ENCODE measurements at places on chromosomes 1 and 21.

- no peak for DNase-seq
Measured at GRCh38 chr1:69952676-69953075, 252.7 kb downstream of the LRRC40 start.

GRCh38 chr1:169514566-169515270 is 29.0 kb upstream of the SLC19A2 start:
- DNase-seq, result no peak

DNA sequence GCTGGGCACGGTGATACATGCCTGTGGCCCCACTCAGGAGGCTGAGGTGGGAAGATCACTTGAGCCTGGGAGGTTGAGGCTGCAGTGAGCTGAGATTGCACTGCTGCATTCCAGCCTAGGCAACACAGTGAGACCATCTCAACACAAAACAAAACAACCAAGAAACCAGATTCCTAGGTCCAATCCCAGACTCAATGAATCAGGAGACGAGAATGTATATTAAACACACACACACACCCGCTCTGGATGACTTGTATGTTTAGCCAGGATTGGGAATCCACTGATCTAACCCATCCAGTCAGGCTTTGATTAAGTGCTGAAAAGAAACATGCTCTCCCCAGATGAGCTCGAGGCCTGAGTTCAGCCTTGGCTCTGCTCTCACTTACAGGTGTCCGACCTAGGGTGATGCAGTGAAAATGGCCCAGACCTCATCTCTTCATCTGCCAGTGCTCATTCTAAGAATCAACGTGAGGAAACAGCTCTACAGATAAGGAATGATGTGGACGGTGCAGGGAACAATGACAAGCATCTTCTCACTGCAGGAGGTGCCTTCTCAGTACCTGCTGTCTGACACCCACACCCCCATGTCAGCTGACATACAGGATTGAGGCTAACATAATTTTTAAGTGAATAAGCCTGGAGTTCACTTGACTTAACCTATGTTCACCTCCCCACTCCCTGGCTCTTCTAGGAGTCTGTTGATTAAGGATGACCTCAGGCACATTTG is 15.3 kb upstream of the SRSF4 start:
- no peak for DNase-seq

- DNase-seq, result no peak
Measured at GRCh38 chr1:12552951-12553921, 64.8 kb downstream of the DHRS3 start.

DNA sequence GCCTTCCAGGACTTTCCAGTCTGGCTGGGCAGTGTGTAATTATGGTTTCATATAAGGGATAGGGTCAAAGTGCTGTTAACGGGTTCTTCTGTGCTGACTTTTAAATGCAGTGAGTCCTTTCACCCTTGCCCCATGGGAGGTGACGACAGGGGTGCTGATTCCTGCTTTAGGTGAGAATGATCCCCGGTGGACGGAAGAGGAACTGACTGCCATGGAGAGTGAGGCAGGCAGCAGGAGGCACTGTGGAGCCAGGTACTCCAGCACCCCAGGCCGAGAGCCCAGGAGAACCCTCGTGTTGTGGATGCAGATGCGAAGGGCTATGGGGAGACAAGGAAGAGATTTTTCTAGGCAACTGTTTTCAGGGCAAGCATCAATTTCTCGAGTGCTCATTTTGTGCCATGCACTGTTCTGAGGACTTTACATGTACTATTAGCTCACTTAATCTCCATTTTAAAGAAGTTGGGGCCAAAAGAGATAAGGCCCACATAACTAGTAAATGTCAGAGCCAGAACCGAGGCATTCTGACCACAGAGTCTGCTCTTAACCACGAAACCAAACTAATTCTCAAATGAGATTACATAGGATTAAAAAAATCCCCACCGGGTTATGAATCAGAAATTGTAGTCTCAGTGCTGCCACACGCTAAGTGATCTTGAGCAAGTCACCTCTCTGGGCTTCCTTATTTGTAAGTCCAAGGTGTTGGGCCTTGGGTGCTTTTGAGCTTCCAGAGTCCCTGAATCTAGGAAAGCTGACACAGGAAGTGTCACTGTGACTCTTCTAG is 28.2 kb downstream of the STPG1 start:
- no peak for DNase-seq

DNA sequence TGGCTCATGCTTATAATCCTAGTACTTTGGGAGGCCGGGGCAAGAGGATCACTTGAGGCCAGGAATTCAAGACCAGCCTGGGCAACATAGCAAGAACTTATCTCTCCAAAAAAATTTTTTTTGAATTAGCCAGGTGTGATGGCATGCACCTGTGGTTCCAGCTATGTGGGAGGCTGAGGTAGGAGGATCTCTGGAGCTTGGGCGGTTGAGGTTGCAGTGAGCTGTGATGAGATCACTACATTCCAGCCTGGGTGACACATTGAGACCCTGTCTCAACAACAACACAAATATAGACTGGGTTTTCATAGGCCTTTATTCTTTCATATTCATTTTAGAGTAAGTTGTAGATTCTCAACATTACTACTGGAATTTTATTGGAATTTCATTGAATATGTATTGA is 12.8 kb downstream of the MED18 start:
- DNase-seq, result no peak

GRCh38 chr1:71414179-71414578 is 333.3 kb upstream of the ZRANB2 start:
- DNase-seq, result no peak

DNA sequence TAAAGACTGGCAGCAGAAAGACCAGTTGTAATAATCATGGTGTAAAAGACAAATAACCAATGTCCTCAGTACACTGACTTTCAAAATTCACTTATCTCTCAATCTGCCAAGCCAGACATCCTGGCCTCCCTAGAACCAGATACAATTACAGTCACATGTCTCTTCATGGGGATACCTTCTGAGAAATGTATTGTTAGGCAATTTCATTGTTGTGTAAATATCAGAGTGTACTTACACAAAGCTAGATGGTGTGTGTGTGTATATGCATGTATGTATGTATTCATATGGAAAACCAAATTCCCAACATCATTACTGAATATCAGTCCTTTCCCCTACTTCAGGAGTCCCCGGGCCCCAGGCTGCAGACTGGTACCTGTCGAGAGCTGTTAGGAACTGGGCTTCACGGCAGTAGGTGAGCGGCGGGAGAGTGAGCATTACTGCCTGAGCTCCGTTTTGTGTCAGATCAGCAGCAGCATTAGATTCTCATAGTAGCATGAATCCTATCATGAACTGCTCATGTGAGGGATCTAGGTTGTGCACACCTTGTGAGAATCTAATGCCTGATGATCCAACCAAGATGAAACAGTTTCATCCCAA is 65.3 kb upstream of the ZNF326 start:
- DNase-seq, result no peak

DNA sequence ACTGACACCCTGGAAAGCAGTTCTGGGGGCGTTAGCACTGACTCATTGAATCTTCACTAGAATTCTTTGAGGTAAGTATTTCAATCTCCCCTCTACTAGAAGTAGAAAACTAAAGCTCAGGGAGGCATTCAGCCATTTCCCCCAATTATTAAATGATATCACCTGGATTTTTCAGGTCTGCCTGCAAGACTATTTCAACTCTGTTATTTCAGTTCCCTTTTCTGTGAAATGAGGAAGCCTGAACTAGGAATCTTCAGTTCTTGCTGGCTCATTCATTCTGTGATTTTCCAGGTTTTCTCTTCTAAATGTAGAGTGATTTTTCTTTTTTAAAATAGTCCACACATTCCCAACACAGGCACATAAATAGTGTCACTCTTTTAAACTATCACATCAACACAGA is 337.0 kb upstream of the NR5A2 start:
- DNase-seq, result no peak

DNA sequence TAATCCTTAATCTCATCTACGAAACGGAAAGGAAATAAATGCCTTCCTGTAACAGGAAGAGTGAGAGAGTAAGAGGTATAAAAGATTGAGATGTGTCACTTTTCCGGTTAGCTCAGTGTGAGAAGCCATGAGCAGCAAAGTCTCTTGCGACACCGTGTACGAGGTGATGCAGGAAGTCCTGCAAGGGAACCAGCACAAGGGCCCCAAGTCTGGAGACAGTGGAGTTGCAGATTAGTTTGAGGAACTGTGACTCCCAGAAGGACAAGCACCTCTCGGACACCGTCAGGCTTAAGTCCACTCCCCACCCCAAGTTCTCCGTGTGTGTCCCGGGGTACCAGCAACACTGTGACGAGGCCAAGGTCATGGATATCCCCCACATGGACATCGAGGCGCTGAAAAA is 592.3 kb upstream of the ADGRL2 start:
- DNase-seq, result no peak

DNA sequence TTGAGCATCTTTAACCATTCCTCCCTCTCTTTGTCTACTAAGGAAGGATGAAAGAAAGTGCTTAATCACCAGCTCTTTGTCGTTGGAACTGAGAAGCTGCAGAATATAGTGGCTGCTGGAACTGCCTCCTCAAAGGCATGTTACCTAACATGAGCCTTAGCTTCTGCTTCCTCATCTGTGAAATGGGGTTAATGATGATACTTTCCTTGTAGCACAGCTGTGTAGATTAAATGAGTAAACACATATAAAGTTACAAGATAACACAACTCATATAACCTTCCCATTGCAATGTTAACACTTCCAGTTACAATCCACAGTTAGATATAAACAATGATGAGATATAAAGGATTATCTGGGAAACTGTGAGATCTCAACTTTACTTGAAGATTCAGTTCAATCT is 48.4 kb upstream of the ZNF326 start:
- DNase-seq, result no peak

DNA sequence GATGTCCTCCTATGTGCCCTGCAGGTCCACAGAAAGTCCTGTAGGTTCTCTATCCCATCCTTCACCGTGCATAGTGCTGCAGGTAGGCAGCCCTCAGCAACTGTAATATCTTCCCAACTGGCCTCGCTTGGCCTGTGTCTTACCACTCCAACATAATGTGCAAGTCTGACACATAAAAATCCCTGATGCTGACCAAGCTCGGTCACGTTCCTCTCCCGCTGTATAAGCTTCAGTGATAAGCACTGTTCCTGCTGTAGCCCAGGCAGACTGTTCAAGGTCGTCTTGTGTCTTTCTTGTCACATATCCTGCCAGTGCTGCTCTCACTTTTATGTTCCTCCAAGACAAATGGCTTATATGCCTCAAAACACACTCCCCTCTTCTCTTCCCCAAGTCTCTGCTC is 19.4 kb upstream of the KCNE1 start:
- DNase-seq, result no peak

DNA sequence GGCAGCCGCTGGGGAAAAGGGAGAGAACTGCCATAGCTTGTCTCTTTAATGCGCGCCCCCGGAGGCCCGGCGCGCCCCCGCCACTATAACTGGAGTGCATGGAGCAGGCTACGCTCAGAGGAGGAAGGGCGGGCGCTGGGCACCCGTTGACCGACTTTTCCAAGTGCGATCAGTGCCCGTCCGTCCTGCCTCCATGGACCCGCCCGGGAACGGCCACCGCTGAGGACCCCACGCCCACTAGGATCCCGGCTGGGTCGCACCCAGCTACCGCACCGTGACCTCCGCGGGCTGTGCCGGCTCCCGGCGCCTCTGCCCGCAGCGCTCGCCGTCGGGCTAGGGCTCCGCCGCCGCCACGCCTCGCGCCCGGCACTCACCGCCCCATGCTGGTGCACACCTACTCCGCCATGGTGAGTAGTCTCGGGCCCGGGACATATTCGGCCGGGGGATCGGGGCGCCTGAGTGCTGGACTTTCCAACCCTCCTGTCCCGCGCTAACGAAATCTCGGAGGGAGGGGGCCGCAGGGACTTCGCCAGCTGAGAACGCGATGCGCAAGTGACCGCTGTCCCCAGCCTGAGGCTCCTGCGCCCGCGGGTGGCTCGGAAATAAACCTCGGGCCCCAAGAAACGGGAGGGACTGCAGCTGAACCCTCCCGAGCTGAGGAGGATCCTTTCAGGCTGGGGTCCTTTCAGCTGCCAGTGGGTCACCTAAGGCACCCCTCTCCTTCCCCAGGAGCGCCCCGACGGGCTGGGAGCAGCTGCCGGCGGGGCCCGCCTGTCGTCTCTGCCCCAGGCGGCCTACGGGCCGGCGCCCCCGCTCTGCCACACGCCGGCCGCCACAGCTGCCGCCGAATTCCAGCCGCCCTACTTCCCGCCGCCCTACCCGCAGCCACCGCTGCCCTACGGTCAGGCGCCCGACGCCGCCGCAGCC is at the start of gene TFAP2E:
TFAP2E (plus strand) TSS at position 117 of the 927 bp plus-strand sequence; CDS start at position 381, 264 bp downstream.
- DNase-seq, result no peak

GRCh38 chr21:14889080-14889810 is 175.6 kb downstream of the NRIP1 start:
- DNase-seq, result no peak

GRCh38 chr1:94907136-94907535 is 19.8 kb downstream of the CNN3 start:
- DNase-seq, result no peak

DNA sequence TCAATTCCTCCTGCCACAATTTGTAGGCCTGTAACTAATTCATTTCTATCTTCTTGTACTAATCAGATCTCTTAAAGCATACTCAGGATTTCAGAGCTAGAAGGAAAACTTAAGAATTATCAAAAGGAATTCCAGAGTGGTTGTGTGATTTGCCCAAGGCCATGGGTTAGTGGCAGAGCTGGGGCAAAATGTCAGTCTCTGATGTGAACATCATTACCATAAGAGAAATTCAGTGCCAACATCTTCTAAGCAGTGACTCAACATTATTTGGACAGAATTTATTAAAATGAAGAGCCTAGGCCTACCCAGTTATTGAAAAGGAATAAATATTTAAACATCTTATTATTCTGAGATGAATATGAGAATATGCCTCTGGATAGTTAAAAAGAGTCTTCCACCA is 14.5 kb downstream of the ST6GALNAC5 start:
- no peak for DNase-seq

- no peak for DNase-seq
Measured at GRCh38 chr1:87151500-87152421, 176.9 kb upstream of the LMO4 start.
